ENCODE measurements at places on chromosomes 2 and 18.

- no peak for DNase-seq
Measured at GRCh38 chr2:161141033-161141432, 19.2 kb upstream of the TANK start.

GRCh38 chr2:105779394-105779793 is 34.7 kb downstream of the NCK2 start:
- no peak for DNase-seq

DNA sequence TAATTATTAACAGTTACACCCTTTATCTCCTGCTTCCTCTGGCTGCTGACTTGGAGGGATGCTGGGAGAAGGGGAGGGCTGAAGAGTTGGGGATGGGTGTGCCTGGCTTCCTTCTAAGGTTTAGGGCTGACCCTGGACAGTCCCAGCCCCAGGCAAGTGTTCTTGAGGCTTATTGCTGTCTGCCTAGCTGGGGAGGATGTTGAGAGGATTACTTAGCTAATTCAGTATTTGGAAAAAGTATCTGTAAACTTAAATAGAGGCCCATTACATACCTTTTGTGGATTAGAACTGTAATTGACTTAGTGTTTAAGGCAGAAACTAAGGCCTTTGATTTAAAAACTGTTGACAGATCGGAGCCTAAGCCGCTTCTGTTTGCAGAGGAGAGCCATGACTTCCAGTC is 67.6 kb downstream of the AGAP1 start:
- DNase-seq, result no peak

DNA sequence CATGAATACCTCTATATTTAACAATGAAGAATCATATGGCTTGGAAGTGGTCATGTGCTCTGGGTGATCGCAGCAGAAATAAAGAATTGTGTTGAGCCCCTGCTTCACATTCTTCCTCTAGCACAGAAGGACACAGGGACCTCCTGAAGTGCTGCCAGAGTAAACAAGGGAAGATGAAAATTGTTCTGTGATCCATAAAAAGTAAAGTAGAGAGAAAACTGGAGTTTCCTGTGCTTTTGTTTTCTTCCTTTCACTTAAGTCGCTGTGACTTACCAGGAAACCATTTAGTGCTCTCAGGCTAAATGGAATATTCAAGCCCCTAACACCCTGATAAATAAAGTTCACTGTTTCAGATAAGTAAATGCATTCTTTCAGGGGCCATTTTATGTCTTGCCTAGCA is 1173.6 kb upstream of the CHAC2 start:
- DNase-seq, result no peak

- no peak for DNase-seq
Measured at GRCh38 chr18:52824126-52824525, 484.1 kb downstream of the DCC start.

DNA sequence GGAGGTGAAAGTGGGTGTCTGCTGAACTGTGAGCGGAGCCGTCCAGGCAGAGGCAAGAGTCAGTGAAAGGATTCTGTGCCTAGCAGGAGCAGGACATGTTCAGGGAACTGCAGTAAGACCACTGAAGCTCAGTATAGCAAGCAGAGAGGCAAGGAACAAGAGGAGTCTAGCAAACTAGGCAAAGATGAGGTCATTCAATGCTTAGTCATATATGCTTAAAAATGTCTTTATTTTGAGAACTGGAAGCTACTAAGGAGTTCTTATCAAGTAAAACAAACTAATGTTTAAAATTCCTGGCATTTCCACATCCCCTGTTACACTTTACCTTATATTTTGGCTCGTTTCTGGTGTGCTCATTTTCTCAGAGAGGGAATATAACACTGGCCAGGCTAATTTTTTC is 913.4 kb downstream of the CBLN2 start:
- no peak for DNase-seq

DNA sequence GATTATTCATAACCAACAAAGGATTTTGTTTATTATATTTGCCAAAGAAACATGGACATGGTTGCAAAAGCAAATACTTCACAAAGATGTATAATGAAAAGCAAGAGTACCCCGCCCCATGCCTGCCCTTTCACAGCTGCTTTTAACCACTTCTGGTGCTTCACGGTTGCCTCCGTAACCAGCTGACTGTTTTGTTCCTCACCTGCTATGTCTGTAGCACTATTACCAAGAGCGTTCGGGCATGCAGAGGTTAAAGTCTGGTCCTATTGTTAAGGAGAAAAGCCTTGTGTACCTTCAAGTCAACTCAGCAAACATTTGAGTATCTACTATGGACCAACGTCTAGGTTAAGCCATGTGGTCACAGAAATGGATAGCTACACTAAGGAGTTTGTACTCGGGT is 115.2 kb upstream of the FOSL2 start:
- no peak for DNase-seq

GRCh38 chr2:8790739-8791162 is 46.7 kb downstream of the KIDINS220 start:
- DNase-seq, result no peak

DNA sequence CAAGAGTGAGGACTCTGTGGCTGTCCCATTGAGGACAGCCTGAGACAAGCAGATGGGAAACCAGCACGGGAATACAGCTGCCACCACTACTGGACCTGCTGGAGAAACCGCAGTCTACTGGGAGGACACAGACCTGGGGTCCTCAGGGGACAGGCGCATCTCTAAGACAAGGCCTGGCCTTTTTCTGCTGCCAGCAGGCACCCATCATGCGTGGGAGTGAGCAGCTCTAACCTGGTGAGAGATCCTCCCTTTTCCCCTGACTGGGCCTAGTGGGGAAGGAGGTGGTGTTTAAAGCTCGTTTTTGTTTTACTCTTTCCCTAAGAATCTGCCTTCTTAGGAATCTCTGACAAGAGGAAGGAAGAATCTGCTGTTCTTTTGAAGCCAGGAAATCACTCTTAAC is 36.6 kb downstream of the CYRIA start:
- DNase-seq, result no peak

DNA sequence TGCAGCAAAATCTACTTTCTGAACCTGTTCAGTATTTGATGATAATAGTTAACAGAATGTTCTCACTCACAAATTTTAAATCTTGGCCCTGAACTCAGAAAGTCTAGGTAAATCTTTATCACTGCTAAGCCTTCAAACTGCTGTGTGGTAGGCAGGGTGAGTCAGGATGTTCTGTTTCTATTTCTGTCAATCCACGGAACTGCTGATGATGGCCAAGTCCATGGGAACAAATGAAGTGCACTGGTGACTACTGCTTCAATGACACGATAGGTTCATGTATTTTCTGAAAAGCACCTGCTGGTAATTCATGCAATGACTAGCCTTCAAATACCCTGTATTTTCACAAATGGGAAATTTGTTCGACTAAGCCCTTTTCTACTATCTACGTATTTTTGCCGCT is 14.2 kb downstream of the NIFK start:
- no peak for DNase-seq

DNA sequence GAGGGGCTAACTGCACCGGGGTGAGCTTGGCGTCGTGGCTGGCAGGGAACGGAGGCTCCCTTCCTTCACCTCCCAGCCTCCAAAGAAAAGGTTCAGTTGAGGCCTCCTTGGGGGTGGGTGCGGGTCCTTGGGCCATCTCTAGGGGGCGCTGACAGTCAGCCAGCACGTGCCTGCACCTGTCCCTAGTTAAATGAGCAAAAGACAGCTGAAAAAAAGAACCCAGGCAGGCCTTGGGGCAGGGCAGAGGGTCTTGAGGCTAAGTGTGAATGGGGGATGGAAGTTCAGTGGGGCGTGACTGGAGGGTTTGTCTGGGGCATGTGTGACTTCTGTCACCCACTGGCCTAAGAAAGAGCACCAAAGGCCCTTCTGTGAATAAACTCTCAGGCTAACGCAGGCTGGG is 56.4 kb downstream of the ZFP36L2 start:
- DNase-seq, result no peak

DNA sequence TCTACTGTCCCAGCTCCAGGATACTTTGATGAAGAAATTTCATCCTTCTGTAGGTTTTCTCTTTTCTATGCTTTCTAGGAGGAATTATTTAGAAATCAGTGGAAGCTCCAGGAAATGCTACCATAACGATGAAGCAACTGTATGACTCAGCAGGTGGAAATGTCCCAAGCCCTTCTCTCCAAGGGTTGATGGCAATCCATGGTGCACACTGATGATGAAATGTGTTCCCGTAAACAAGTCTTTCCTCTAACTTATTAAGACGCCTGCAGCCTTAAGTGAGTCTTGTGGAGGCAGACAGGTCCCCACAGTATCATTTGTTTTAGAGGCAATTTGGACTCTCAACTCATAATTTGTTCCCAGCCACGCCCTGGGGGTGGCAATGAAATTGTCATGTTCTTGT is 777.6 kb upstream of the SOX11 start:
- DNase-seq, result no peak

DNA sequence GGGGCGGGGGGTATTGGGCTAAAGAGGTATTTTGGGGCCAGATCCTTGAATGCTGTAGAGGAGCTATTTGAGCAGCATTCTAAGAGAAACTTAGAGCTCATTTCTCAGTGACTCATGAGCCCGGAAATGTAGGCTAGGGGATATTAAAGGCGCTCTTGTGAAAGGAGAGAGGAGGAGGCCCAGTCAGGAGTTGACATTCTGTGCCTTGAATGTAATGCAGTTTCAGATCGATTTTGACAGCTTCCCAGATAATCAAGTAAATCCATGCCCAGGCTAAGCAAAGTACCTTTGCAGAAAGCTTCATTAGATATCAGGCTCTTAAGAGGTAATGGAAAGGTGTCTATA is 1.5 kb downstream of the CAB39 start:
- DNase-seq, result no peak

- peak; percentile 49 for DNase-seq
Measured at GRCh38 chr18:10797896-10798295, 272.1 kb downstream of the NAPG start.

GRCh38 chr2:222862106-222862908 is 1.5 kb downstream of the ACSL3 start:
- no peak for DNase-seq

DNA sequence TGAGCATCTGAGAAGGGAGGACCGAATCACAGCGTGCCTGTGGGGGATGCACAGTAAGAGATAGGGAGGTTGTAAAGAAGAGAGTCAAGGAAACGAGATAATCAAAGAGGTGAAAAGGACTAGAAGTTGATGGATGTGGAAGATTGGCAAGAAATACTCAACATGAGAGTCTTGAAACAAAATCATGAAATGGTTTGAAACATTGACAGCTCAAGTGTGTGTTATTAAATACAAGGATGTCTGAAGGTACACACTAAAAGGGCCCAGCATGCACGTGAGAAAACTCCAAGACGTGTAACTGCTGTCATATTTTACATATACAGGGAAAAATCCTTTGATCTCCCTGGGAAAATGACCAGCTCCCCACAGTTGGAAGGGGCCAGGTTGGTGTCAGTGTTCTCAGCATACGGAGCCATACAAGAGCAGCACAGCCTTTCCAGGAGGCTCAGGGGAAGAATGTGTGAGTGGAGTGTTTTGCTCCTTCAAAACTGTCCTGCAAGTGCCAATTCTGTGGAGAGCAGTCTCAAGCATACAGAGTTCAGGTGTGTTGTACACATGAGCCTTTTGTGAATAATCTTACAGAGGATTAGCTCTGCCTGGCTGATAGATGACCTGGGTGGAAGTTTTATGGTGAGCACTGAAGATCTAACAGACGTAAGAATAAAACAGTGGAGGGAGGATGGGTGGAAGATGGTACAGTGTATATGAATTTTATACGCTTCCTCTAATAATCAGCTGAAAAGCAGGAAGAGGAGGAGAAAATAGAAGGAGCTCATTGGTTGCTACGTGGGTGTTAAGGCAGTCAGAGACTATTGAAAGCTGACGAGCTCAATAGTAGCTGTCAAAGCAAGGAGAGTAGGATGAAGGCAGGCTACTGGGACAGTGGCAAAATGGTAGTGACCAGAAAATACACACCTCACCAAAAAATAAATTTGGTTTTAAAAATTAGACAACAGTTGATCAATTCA is 126.8 kb downstream of the ATP9B start:
- DNase-seq, result no peak

DNA sequence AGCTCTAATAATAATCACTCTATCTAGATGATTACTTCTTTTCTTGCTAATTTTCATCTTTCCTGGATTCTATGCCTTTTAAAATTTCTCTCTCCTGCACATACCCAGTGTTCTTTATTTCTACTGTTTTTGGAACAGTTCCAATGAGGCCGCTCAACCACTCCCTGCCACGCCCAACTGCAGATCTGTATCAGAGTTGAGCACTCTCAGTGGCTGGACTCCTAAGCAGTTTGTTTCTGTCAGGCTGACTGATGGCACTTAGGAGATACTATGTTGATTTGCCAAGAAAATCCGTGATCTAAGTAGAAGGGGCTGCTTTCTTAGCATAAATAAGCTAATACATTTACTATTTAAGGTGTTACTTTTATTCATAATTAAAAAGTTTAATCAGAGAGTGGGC is 192.8 kb downstream of the ARHGAP15 start:
- DNase-seq, result no peak

GRCh38 chr2:47073641-47074040 is 81.5 kb downstream of the STPG4 start:
- peak; percentile 41 for DNase-seq

GRCh38 chr18:59833785-59834184 is 66.0 kb upstream of the PMAIP1 start:
- DNase-seq, result no peak

GRCh38 chr2:29676886-29677453 is 244.4 kb downstream of the ALK start:
- DNase-seq, result no peak

DNA sequence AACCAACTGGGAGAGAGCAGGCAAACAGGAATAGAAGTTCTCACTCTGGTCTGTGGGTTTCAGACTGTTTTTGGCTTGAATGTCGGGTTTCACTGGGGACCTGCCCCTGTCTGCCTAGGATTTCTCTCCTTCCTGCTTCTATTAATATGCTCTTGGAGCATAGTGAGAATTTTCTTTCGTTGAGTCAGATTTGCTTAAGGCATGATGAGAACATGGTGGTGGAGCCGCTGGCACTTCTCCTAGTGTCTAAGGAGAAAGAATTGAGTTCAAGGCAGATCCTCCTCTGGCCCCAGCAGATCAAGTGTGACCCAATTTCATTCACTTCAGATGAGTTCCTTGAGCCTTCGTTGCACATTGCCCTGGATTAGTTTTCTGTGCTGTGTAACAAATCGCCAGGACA is 103.9 kb upstream of the HS6ST1 start:
- no peak for DNase-seq

DNA sequence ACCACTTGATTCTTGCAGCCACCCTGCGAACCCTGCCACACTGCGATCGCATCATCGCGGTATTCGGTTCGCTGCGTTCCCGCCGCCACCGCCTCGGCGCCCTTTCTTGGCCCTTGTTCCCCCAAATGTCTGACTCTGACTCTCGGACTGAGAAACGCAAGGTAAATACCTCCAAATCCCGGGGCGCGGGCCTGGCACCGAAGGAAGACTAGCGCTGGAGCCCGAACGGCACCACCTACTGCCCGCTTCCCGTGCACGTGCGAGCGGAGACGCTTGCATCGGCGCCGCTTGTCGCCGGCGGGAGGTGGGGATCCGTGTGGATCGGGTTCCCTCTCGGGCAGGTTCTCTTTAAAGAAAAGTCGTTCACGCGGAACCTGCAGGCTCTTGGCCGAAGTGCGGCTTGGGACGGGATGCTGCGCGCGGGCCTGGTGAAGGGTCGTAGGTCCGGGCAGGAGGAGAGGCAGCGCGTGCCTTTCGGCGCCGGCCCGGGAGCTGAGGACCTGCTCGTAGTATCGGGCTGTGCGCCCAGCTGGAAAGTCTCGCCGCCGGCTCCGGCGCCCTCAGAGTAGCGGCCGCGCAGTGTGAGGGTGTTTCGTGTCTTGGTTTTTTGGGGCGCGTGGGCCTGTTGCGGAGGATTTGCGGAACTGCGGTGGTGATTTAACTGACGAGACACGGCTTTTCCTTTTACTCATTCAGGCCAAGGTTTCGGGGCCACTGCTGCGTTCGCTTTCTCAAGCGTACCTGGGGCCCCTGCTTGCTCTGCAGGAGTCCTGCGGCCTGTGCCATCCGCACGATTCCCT is 514 bp downstream of the BCL2L11 start:
- peak; percentile 71 for DNase-seq
